Effector memory CD8-positive, alpha-beta T cell (primary cell): ENCODE measurements at places on chromosomes 6 and 20.

DNA sequence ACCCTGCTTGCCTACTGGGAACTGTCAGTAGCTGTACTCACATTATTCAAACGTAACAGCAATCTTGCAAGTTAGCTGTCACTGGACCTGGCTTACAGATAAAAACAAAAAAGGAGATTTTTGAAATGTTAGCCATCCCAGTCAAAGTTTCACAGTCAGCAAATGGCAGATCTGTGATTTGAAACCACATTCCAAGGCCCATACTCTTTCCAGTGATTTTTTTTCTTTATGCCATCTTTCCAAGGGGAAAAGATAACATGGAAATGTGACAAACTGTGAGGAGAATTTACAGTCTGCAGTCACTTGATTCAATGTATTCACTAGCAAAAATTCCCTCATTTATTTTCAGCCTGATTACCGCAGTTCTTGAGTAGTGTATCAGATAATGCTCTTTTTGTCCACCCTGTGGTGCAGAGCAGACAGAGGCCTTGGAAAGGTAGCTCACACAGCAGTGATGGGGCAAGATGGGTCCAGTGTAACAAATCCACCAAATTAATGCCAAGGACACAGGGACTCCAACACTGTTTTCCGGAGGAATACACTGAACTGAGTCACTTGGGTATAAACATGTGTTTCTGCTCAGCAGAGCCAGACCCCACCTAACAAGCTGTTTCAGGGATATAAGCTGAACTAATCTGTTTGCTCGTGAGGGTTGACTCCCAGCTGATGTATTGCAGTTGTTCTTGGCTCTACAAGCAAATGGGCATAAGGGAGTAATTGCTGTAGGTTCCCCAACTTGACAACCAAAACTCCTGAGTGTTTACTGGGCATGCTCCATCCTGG lies 49.9 kb upstream of the ADGRF1 start:
- H3K4me3 ChIP-seq, result no peak overlapping the region
- no peak overlapping the region for H3K27ac ChIP-seq
- no peak for DNase-seq
- no peaks in the 10 kb centered on the region for H3K36me3 ChIP-seq
- no peaks in the 10 kb centered on the region for H3K4me1 ChIP-seq

DNA sequence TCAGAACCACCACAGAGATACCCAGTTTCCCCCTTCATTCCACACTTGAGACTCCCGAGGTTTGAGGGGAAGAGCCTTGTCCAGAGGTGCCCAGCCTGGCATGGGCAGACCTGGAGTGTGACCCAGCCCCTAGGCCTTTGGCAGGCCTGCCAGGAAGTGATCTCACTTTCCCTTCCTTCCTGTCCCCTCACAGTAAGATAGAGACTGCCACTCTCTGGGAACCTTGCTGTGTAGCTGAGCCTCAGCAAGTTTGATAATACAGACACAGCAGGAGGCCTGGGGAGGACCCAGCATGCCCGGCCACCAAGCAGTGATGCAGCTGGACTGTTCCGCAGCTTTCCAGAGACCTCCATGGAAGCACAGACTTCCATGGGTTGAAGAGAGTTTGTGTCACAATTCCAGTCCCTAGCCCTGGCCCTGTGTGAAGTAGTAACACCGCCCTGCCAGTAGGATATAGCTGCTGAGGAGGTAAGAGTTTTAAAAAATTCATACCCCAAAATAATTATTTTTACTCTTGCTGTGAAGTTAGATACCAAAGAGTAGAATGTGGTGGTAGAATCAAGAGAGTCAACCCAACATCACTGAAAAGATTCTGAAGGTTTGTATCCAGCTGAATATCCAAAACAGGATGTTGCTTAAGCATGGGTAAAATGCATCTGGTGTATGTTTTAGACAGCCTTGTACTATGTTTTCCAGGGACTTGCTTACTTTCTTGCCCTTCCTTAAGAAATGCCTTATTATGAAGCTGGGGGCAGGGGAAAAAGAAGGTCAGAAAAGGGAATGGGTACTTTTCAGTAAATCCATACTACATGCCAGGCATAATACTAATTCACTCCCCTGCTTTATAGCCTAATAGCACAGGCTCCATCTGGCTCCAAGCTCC lies 16.3 kb downstream of the PKIG start:
- H3K36me3 ChIP-seq, result peaks cover 5% of the 10 kb centered on the region
- no peaks in the 10 kb centered on the region for H3K27me3 ChIP-seq
- no peak for DNase-seq
- H3K4me3 ChIP-seq, result no peak overlapping the region
- peak overlapping the region; percentile 46 for H3K27ac ChIP-seq

DNA sequence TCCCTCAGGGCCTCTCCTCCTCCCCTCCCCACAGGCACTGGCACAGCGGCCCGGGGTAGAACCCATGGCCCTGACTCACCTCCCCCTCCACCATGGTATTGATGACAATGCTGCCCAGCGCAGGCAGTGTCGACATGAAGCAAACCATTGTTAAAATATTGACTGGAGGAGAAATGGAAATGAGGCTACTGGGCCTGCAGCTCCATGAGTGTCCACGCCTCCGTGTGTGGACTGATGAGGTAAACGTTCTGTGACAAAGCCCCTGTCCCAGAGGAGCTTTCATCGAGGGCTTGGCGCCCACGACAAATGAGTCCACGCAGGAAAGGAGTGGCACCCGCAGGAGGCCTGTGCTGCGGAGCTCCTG lies 402.7 kb downstream of the TAF4 start:
- no peaks in the 10 kb centered on the region for H3K27me3 ChIP-seq
- H3K4me1 ChIP-seq, result no peaks in the 10 kb centered on the region
- no peak for DNase-seq
- H3K27ac ChIP-seq, result no peak overlapping the region
- H3K4me3 ChIP-seq, result no peak overlapping the region

GRCh38 chr6:68572525-68572924 lies 62.6 kb upstream of the ADGRB3 start:
- H3K4me1 ChIP-seq, result no peaks in the 10 kb centered on the region
- no peaks in the 10 kb centered on the region for H3K36me3 ChIP-seq
- H3K27me3 ChIP-seq, result no peaks in the 10 kb centered on the region
- no peak overlapping the region for H3K27ac ChIP-seq
- no peak overlapping the region for H3K4me3 ChIP-seq
- no peak for DNase-seq

DNA sequence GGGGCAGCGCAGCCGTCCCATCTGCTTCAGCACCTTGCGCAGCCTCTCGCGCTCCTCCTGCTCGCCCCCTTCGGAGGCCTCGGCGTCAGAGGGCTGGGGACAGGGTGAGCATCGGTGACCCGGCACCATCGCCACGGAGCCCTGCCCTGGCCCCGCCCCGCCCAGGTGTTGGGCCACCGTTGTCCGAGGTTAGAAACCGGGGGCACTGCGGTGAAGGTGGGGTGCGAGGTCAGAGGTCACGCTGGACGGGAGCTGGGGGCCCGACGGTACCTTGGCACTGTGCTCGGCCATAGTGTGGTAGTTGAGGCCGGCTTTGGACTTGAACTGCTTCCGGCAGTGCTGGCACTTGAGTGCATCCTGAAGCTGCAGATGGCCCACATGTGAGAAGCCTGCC lies 6.4 kb downstream of the ZNF512B start:
- H3K4me1 ChIP-seq, result peaks cover under 1% of the 10 kb centered on the region
- H3K4me3 ChIP-seq, result no peak overlapping the region
- peaks cover 2% of the 10 kb centered on the region for H3K36me3 ChIP-seq

DNA sequence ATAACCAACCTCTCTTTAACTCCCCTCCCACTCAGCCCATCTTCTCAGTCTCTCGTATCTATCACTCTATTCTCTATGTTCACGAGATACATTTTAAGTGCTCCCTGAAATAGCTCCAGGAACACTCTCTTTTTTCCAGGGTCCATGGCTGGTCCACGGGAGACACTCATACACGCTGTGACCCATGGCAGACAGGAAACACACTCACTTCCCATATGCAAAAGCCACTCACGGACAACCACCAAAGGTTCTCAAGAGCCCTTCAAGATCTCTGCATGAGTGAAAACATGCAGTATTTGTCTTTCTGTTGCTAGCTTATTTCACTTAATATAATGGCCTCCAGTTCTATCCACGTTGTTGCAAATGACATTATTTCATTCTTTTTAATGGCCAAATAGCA lies 71.4 kb upstream of the PCSK2 start:
- H3K4me3 ChIP-seq, result no peak overlapping the region
- H3K27ac ChIP-seq, result no peak overlapping the region
- H3K36me3 ChIP-seq, result no peaks in the 10 kb centered on the region
- H3K27me3 ChIP-seq, result no peaks in the 10 kb centered on the region
- no peaks in the 10 kb centered on the region for H3K4me1 ChIP-seq

DNA sequence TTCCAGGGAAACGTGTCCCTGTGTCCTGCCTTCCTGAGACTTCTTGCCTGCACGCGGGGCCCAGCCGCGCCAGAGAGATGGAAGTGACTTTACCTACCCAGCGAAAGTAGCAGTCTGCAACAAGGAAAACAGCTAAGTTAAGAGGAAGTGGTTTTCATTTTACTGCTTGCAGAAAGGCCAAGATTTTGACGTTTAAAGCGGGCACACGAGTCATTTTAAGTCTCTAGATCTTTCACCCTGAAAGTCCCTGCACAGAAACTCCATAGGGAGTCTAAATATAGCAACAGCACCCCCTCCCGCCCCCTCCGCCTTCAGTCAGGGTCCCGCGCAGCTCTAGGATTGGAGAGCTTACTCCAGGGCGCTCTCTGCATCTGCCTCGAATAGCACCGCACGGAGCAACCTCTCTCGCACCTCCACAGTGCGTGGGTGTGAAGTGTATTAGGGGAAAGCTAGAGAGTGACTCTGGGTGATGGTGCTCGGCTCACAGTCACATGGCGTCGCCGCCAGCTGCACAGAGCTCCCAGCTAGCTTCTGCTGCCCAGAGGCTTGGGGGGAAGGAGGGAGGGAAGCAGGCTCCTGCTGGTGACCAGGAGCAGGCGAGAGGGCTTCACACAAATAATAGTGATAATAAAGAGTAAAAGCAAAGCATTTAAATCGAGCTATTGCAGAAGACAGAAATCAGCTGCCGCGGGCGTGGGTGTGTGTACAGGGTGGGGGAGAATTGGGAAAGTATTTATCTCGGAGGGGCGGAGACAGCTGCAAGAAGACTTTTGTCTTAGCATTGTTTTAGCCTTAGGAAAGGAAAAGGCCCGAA lies 1.8 kb upstream of the KCNQ5 start:
- peaks cover 3% of the 10 kb centered on the region for H3K36me3 ChIP-seq
- H3K27ac ChIP-seq, result peak overlapping the region; percentile 82
- peaks cover 29% of the 10 kb centered on the region for H3K4me1 ChIP-seq
- peak; percentile 41 for DNase-seq

DNA sequence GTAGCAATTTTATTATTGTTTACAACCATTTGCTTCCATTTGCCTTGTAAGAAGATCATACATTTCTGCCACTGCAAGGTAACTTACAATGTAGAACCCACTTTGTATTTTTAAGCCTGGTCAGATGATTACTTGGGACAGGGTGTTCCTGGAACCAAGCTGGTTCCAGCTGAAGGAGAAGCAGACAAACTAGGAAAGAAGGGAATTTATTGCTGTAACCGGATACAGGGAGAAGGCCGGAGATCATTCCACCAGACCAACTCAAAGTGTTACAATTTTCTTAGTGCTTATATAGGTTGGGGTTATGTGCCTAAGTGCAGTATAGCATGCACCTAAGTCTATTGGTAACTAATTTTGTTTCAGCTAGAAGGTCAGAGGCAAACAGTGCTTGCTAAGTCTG lies 104.4 kb downstream of the MANEA start:
- H3K4me3 ChIP-seq, result no peak overlapping the region
- no peaks in the 10 kb centered on the region for H3K36me3 ChIP-seq
- no peak overlapping the region for H3K27ac ChIP-seq
- no peak for DNase-seq

GRCh38 chr6:34486106-34486740 lies 20.3 kb downstream of the PACSIN1 start:
- no peaks in the 10 kb centered on the region for H3K36me3 ChIP-seq
- H3K4me3 ChIP-seq, result peak overlapping the region; percentile 80
- peak; percentile 25 for DNase-seq
- peak overlapping the region; percentile 94 for H3K27ac ChIP-seq
- peaks cover 30% of the 10 kb centered on the region for H3K4me1 ChIP-seq

- H3K4me3 ChIP-seq, result no peak overlapping the region
- H3K36me3 ChIP-seq, result no peaks in the 10 kb centered on the region
- H3K4me1 ChIP-seq, result no peaks in the 10 kb centered on the region
- no peak for DNase-seq
- H3K27me3 ChIP-seq, result peaks cover 67% of the 10 kb centered on the region
Measured at GRCh38 chr6:46472243-46472642, 19.0 kb downstream of the RCAN2 start.

- peaks cover 2% of the 10 kb centered on the region for H3K4me1 ChIP-seq
- H3K36me3 ChIP-seq, result peaks cover 5% of the 10 kb centered on the region
- no peak for DNase-seq
- no peaks in the 10 kb centered on the region for H3K27me3 ChIP-seq
- H3K4me3 ChIP-seq, result no peak overlapping the region
- H3K27ac ChIP-seq, result no peak overlapping the region
Measured at GRCh38 chr20:33549229-33549999, 59.5 kb downstream of the CBFA2T2 start.

DNA sequence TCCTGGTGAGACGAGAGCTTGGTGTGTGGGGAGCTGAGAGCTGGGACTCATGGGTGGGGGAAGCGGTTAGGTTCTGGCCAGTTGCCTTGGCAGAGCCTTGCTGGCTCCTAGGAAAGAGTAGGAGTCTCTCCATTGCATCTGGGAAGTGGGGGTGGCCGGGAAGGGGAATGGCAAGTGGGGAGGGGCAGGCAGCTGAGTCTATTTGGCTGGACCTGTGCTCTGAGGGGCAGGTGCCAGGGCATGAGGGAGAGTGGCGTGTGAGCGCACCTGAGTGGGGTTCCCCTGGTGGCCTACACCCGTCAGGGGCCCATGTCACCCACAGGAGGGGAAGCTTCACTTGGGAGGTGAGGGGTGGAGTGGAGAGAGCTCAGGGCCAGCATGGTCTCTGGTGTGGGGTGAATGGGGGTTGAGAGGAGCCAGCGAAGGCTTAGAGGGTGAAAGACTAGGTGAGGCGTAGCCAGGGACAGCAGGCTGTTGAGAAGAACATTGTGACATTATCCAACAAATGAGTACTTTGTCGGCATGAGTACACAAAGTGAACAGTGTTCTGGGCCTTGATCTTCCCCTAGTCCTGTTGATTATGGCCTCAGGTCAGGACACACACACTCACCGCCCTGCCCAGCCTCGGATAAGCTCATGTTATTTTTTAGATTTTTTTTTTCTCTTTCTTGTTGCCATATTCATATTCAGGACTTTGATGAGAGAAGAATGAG lies 59.8 kb downstream of the FAM120B start:
- DNase-seq, result no peak
- H3K4me1 ChIP-seq, result peaks cover 10% of the 10 kb centered on the region
- H3K4me3 ChIP-seq, result no peak overlapping the region
- H3K27me3 ChIP-seq, result no peaks in the 10 kb centered on the region

- no peak for DNase-seq
- H3K27me3 ChIP-seq, result no peaks in the 10 kb centered on the region
- H3K4me1 ChIP-seq, result peaks cover 6% of the 10 kb centered on the region
- no peak overlapping the region for H3K27ac ChIP-seq
- H3K36me3 ChIP-seq, result no peaks in the 10 kb centered on the region
Measured at GRCh38 chr20:8291873-8292272, 159.8 kb downstream of the PLCB1 start.

DNA sequence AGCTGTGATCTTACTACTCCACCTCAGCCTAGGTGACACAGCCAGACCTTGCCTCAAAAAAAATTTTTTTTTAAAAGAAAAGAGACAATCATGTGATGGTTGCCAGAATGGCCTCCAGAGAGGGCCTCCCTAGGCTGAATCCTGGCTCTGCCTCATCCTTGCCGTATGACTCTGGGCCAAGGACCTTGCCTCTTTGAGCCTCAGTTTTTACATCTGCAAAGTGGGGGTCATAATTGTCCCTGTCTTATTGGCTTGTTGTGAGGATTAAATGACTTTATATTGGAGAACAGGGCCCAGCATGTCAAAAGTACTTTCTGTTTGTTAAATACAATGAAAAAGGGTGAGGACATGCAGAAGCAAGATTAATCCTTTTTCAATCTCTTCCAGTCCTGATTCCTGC lies 14.4 kb downstream of the SRXN1 start:
- H3K27me3 ChIP-seq, result peaks cover 34% of the 10 kb centered on the region
- H3K36me3 ChIP-seq, result no peaks in the 10 kb centered on the region
- no peak for DNase-seq
